ENCODE measurements at places on chromosomes 2 and 18. TPM values are rescaled to one million over a fixed set of nuclear protein-coding genes. Genes with fewer than 3 reads are reported as not detected.
A peak's percentile ranks its signal among the peaks of the same experiment; 100 is the strongest.

DNA sequence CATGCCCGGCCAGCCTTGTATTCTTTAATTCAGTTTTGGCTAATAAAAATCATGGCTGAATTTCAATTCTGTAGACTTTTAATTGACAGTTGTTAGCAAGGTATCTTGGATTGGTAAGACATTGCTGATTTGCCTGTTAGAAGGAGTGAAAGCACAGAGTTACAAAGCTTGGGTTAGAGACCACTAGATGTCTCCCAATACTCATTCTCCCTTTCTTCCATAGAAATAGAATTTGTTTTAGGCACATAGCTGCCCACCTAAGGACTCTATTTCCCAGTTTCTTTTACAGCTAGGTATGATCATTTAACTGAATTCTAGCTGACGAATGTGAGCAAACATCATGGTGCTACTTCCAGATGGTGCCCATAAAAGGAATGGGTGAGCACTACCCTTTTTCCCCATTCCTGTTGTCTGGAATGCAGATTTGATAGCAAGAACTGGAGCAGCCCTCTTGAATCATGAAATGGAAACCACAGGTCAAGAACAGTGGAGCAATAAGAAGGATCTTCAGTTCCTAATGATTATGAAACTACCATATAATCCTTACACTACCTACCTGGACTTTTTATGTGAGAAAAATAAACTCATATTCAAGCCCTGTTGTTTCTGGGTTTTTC lies 17.5 kb downstream of the PECR start:
- H3K27me3 ChIP-seq: no peaks in the 10 kb centered on the region
- no peak overlapping the region for H3K27ac ChIP-seq
- DNase-seq: no peak
- H3K4me3 ChIP-seq: no peak overlapping the region
- H3K4me1 ChIP-seq: no peaks in the 10 kb centered on the region

DNA sequence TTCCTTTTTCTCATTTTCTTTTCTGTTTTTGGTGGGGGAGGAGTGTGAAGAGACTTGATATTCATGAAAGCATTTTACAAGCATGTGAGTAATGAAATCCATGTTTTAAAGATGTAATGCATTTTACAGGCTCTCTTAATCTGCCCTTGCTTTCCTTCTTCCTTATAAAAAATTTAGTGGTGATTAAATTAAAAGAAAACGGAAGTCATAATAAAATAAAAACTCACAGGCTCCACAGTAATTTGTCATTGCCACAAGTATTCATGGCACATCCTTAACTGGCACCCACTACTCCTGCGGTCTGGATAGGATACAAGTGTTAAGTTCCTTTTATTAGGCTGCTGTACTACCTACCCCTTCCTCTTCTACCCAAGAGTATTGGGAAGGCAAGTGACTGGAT lies 241.2 kb downstream of the SLC4A3 start:
- H3K36me3 ChIP-seq: no peaks in the 10 kb centered on the region
- no peaks in the 10 kb centered on the region for H3K4me1 ChIP-seq
- H3K27ac ChIP-seq: no peak overlapping the region
- no peak for DNase-seq
- no peak overlapping the region for H3K4me3 ChIP-seq

DNA sequence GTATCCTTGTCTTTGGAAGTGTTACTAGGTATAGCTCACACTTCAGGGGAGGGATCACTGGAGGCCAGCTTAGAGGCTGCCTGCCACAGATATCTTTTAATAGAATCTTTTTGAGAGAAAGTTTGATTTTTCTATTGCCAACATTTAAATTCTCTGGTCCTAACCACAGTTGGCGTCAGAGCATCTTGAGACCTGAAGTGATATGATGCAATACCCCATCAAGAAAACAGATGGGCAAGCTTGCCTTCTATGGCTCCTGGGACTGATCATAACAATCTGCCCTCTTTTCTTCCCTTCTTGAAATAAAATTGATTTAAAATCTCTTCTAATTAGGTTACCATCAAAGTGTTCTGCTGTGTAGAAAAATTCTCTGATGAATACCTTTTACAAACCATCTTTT lies 105.5 kb upstream of the ACKR3 start:
- H3K27ac ChIP-seq: no peak overlapping the region
- DNase-seq: no peak
- no peaks in the 10 kb centered on the region for H3K4me1 ChIP-seq

GRCh38 chr2:212891580-212891979 lies 259.8 kb downstream of the IKZF2 start:
- no peak for DNase-seq
- H3K27ac ChIP-seq: no peak overlapping the region
- no peaks in the 10 kb centered on the region for H3K4me1 ChIP-seq
- no peak overlapping the region for H3K4me3 ChIP-seq
- no peaks in the 10 kb centered on the region for H3K36me3 ChIP-seq
- no peaks in the 10 kb centered on the region for H3K27me3 ChIP-seq

GRCh38 chr2:65919550-65920188 lies 487.3 kb upstream of the SPRED2 start:
- H3K36me3 ChIP-seq: no peaks in the 10 kb centered on the region
- no peak overlapping the region for H3K27ac ChIP-seq
- no peak overlapping the region for H3K4me3 ChIP-seq
- no peaks in the 10 kb centered on the region for H3K4me1 ChIP-seq

DNA sequence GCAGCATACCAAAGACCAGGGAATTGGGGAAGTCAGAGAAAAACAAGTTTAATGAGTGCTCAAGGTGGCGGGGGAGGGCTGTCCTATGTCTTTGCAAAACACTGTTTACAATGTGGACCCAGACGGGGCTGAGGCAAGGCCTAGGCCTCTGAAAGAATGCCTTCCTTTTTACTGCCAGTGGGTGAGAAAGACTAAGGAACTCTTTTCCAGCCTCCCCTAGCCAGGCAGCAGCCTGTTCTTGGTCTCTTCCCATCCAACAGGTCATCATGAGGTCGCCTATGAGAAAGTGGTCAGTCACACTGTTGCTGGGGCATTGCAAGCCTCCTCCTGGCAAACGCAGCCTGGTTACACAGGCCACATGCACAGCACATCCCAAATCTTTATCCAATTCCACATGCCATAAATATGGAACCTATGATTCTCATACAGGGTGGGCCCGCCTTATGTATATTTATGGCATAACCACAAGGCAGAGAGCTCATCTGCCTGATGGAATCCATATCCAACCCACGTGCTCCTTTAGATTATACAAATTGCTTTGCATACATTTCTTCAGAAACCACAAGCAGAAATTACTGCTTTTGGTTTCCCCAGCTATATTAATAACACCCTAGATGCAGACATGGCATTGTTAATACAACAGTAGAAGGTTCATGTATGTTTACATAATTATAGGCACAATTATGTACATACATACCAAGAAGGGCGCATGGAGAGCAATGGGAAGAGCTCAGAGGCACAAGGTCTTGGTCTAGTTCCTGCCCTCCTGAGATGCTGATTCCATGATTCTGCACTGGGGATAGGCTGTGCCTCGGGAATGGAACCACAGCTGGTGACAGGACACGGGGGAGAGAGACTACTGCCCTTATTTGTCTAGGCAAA lies 48.6 kb downstream of the NRP2 start:
- no peaks in the 10 kb centered on the region for H3K27me3 ChIP-seq
- no peak for DNase-seq
- no peaks in the 10 kb centered on the region for H3K36me3 ChIP-seq
- H3K4me3 ChIP-seq: no peak overlapping the region
- H3K27ac ChIP-seq: no peak overlapping the region

- peak; percentile 14 for DNase-seq
- H3K4me3 ChIP-seq: no peak overlapping the region
- H3K4me1 ChIP-seq: no peaks in the 10 kb centered on the region
- no peaks in the 10 kb centered on the region for H3K36me3 ChIP-seq
- no peak overlapping the region for H3K27ac ChIP-seq
These were observed 487.3 kb upstream of the VWC2L start for GRCh38 chr2:213923543-213923942.

DNA sequence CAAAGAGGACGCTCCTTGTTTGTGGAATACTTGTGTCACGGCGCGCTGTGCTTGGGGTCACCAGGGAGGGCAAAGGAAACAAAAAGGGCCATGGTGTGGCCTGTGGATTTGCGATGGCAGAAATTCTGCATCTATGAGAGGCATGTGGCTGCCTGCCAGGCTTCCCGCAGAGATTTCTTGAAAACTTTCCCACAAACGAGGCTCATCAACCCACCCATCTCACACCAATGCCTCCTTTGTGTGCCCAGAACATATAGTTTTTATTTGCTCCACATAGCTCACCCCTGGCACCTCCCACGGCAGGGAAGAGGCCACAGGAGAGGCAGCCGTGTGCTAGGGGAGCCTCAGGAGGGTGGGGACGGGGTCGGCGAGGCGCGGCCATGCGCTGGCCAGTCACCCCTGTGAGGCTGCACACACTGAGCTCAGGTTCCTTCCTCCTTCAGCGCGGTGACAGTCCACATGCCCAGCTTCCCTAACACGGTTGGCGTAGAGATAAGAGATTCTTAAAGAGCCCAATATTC lies 100.3 kb downstream of the MBP start:
- H3K36me3 ChIP-seq: no peaks in the 10 kb centered on the region
- H3K4me3 ChIP-seq: no peak overlapping the region
- no peaks in the 10 kb centered on the region for H3K4me1 ChIP-seq
- H3K27me3 ChIP-seq: no peaks in the 10 kb centered on the region
- no peak for DNase-seq

DNA sequence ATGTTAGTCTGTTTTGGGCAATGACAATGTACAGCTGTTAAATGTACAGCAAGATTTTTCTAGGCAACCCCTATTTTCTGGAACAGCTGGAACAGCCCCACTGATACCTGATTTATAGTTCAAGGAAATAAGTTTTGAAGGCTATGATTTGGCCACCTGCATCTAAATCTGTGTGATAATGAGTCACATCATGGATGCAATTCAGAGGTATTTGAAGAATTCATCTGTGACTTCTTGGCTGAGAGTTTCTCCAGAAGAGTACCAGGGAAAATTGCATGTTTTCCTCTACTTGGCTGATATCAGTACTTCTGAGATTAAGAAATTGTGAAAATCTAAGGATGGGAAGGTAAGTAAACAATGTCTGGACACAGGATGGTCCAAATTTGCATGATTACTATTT lies 40.7 kb upstream of the NT5C1B start:
- H3K27ac ChIP-seq: no peak overlapping the region
- DNase-seq: no peak
- no peaks in the 10 kb centered on the region for H3K27me3 ChIP-seq
- H3K4me1 ChIP-seq: no peaks in the 10 kb centered on the region
- no peaks in the 10 kb centered on the region for H3K36me3 ChIP-seq

DSG1 gene
- not detected for total RNA-seq

GREB1L gene
- 0.14 TPM for total RNA-seq

PLA2R1 gene
- 0.16 TPM for total RNA-seq

SP5 gene
- 2.1 TPM for total RNA-seq

ERBB4 gene
- 3.1 TPM for total RNA-seq

SPC25 gene
- 0.14 TPM for total RNA-seq
